NCI-H1436 (cell line): ENCODE measurements at places on chromosomes 2 and 18.

GRCh38 chr2:120945832-120946499, 210.3 kb downstream of the GLI2 start:
- DNase-seq = no peak

- no peak for DNase-seq
These were observed 41.4 kb upstream of the RPL31 start for GRCh38 chr2:100960688-100961087.

GRCh38 chr18:21257386-21257785, 15.4 kb downstream of the GREB1L start:
- no peak for DNase-seq

- DNase-seq = no peak
These were observed 39.3 kb upstream of the EFEMP1 start for GRCh38 chr2:55962915-55963314.

DNA sequence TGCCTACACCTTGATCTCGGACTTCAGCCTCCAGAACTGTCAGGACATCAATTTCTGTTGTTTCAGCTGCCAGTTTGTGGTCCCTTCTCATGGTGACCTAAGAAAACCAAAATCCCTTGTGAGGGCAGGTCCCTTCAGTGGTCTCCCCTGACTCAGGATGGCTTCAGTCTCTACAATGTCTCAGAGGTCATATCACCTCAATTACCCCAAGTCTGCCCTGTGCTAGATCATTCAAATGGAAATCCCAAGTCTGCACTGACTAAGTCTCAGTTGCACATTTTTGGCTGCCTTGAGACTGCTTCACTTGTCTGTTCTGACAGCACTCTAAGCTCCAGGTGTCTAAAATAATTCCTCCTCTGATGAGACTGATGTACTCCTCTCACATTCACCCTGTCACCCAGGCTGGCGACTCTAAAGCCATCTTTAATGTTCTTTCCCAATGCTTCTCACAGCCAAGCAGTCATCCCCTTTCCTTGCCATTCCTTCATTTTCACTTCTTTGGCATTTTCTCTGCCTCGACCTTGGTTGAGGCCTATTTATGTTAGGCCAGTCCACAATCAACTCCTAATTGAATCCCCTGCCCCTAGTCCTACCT, 470.8 kb downstream of the DLGAP1 start:
- DNase-seq = no peak

GRCh38 chr2:238403632-238404405, 22.9 kb upstream of the ASB1 start:
- no peak for DNase-seq
